Mucosa of descending colon (tissue), 3 donors: ENCODE measurements at places on chromosomes 1 and 21. TPM values are rescaled to one million over a fixed set of nuclear protein-coding genes. Genes with fewer than 3 reads are reported as not detected.
A peak's percentile ranks its signal among the peaks of the same experiment; 100 is the strongest.

DNA sequence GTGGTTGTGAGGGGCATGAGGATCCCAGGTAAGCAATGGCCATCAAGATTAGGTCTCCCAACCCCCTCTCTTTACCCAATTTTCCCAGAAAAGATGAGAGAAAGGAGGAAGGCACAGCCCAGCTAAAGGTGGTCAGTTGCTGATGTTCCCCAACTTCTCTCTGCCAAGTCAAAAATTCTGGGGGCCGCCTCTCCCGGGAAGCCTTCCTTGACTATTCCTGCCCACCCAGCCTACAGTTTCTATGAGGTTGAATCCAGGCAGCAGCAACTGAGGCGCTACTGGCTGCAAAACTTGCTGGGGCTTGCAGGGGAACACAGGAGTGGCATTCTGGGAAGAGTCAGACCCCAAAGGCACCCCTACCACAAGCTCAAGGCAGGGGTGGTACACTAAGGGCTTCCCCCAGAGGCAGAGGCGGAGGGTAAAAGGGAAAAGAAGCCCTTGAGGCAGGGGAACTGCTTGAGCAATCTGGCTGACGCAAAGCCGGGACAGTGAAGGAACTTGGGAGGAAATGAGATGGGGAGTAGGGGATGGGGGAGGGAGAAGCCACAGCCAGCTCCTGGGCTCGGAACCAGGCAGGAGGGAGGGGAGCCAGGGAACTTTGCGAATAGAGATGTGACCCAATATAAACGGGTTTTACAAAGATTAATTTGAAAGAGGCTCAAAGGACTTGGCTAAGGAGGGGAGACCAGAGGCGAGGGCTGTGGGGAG is 31.2 kb downstream of the SDC3 start:
- DNase-seq = peak; percentile 48

DNA sequence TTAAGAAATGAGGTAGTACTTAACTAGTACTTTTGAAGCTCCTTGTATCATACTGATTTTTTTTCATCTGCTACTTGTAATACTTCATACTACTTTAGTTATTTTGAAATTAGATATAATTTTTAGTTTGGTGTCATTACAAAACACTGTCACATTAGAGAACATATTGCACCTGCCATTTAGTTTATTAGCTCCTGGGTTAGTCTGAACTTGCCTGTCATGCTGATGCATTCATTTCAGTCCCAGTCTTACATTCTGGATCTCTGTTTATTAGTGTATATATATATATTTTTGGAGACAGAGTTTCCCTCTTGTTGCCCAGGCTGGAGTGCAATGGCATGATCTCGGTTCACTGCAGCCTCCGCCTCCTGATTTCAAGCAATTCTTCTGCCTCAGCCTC is 50.3 kb downstream of the DYRK1A start:
- no peak for DNase-seq

DNA sequence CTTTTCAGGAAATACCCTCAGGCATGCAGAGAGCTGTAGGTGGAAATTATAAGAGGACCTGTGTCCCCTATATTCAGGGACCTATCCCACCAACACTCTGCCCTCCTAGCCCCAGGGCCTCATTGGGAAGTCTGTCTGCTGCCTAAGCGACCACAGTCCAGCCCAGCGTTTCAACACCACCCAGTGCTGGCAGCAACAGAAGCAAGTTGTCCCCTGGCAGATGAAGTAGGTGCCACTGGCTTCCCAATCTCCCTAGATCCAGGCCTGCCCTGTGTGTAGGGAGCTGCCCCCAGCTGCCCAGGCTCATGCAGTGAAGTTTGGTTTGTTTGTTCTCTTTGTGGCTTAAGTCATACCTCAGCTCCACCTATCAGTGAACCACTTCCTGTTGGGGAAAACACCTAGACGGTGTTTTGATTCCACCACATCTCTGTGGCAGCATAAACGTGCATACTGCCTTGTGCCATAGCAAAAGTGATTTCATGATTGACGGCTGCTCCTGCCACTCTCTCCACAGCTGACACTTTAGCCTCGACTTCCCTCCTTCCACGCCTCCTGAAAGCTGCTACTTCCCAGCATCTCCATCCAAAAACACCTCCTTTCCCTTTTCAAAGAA is 8.1 kb upstream of the LEFTY1 start:
- DNase-seq = peak; percentile 74

DNA sequence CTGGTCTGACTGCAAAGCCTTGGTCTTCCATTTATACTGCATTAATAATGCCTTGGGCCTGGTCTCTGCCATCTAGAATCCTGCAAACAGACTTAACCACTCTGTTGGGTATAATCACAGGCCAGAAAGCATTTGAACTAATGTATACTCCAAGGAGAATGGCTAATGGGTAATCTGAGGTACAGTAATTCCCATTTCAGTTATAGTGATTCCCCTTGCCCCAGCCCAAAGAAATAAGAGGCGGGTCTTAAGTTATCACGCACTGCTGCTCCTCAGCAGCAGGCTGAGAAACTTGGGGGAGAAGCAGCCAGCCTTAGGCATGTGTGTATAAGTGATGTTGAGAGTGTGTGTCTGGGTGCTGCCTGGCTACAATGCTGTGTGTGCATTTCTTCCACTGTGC is 2.4 kb downstream of the LPAR3 start:
- no peak for DNase-seq

DNA sequence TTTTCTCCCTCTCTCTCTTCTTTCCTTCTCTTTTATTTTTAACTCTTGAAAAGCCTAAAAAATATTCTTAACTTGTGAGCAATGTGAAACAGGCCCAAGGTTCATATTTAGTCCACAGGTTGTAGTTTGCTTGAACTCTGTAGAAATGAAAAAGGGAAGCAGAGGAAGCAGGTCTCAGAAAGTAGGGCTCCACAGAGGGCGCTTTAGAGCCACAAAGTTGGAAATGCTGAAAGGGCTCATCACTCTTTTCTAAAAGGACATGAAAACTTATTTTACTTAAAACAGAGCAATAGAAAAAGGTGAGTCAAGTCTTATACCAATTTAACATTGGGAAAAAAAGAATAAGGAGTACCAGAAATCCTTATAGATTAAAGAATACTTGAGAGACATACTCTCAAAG is 247.0 kb downstream of the USP25 start:
- no peak for DNase-seq

GRCh38 chr21:44868707-44869106 is 4.8 kb downstream of the PTTG1IP start:
- peak; percentile 17 for DNase-seq

GRCh38 chr1:52634111-52634510 is 1.1 kb downstream of the SHISAL2A start:
- DNase-seq = no peak

DNA sequence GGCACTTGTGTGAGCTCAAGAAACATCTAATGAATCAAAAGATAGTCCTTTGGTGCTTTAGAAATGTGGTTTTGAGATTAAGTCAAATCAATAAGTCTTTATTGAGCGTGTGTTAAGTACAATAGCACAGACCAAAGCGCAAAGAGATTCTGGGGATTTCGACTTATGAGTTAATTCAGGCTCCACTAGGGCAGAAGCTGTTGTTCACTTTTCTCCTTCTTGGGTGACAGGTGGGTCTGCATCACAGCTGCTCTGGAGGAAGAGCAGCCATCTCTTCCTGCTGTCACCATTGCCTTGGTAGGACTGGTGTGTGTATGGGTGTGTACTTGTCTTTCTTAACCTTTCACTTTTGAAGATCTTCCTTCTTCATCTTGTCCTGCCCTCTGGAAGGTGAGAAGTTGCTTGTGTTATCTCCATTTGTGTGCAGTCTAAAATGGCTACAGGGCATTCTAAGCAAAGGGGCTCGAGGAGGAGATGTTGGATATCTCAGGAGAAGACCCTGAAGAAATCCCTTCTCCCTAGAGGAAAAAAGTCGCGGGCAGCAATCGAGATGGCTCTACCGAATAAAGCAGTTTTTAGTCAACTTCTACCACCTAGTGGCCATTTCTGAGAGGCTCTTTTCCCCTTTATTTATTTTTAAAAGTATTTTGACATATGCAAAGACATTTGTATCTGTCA is 22.9 kb upstream of the DISC1 start:
- DNase-seq = peak; percentile 69

DNA sequence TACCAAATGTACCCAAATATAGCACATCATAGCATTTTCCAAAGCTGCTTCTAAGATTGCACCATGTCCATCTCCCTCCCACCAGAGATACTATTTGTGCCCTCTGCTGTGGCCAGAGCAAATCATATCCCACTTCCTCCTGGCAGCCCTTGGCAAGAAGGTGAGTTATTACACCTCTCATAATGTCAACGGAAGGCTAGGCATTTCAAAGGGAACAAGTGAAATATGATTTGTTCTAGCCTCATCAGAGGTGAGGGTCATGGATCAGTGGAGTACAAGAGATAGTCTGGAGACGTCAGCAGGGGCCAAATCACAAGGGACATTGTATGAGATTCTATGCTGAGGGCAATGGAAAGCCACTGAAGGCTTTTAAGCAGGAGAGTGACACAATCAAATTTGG is 90.2 kb upstream of the BCAR3 start:
- no peak for DNase-seq

GRCh38 chr1:28775121-28775942 is 36.6 kb upstream of the OPRD1 start:
- DNase-seq = peak; percentile 92

The ANKRD65 gene
- 1.9 TPM for total RNA-seq

The FOXJ3 gene
- 53.4 TPM for total RNA-seq

The PYHIN1 gene
- total RNA-seq = 2.0 TPM

The FCRLB gene
- total RNA-seq = 0.28 TPM

The TMEM79 gene
- 4.1 TPM for total RNA-seq

The CD247 gene
- 4.6 TPM for total RNA-seq
